ENCODE measurements at places on chromosomes 11 and 22. TPM values are rescaled to one million over a fixed set of nuclear protein-coding genes. Genes with fewer than 3 reads are reported as not detected.

DNA sequence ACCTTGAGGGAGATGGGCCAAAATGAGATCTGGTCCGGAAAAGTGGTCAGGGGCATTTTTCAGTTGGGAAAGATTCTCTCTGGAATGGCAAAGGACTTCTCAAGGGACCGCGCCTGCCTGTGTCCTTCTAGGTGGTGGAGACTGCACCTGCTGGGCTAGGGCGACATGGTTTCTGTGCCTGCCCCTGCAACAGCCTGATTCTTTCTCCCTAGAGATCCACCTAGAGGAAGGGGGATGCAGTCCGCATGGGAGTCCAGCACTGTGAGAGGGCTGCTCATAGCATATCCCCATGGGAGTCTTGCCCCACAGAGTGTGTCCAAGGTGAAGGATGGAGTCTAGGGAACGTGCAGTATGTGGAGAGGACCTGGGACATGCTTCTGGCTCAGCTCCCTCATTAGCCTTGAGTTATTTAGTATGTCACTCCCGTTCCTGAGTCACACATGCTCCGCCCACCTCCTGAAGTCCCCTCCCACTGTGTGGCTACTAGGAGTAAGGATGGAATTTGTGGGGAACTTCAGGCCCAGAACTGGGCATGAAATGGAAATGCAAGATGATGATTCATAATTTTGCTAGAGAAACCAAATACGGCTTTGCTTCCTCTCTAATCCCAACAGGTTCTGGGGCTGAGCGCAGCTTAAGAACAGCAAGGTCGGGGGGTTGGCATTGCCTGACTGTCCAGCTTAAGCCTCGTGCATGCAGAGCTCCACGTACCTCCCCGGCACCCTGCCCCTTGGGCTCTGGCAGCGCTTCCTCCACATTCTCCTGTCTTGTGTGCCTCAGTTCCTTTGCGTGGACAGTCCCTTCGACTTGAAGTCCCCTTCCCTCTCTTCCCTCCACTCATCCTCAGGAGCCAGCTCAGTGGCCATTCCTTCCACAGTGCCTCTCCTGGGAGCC is 35.0 kb downstream of the GRIK4 start:
- peak; percentile 72 for DNase-seq

GRCh38 chr11:44130751-44131150 is 35.3 kb downstream of the EXT2 start:
- no peak for DNase-seq

- no peak for DNase-seq
Observed at GRCh38 chr11:24748261-24748660, 251.4 kb downstream of the LUZP2 start.

GRCh38 chr22:18991821-18992442 is 55.8 kb upstream of the PRODH start:
- DNase-seq, result peak; percentile 44

TSPAN32 gene
- not detected for total RNA-seq

GRCh38 chr11:92955860-92956259 is 13.6 kb upstream of the MTNR1B start:
- DNase-seq, result no peak

PLEKHA7 gene
- total RNA-seq, result 0.92 TPM

PNPLA3 gene
- total RNA-seq, result 2.5 TPM

Data from chondrocyte (in vitro differentiated cells).